NCI-H187 treated with DMSO at 0.1 percent for 48 hours (cell line): ENCODE measurements at places on chromosomes 1 and 21.

DNA sequence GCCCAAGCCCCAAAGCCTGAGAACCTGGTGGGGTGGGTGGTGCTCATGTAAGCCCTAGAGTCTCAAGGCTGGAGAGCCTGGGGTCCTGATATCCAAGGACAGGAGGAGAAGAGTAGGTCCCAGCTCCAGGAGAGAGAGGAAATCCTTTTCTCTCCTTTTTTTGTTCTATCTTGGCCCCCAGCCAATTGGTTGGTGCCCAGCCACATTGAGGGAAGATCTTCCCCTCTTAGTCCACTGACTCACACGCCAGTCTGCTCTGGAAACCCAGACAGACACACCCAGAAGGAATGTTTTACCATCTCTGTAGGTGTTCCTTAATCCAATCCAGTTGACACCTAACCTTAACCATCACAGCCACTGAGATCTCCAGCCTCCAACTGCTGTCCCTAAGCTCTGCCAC is 16.2 kb upstream of the LIN9 start:
- DNase-seq = no peak

DNA sequence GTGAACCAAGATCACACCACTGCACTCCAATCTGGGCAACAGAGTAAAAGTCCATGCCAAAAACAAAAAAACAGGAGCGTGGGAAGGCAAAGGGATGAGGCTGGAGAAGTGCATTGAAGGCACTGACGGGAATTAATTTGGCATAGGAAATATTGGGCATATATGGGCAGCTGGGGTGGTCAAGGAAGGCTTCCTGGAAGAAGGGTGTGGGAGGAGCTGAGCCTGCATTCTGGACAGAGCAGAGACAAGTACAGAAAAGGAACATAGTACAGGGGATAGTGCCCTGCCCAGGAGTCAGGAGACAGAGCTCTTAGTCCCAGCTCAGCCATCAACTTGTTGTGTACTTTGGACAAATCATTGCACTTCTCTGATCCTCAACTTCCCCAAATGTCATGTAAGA is 11.7 kb downstream of the SDC3 start:
- no peak for DNase-seq

DNA sequence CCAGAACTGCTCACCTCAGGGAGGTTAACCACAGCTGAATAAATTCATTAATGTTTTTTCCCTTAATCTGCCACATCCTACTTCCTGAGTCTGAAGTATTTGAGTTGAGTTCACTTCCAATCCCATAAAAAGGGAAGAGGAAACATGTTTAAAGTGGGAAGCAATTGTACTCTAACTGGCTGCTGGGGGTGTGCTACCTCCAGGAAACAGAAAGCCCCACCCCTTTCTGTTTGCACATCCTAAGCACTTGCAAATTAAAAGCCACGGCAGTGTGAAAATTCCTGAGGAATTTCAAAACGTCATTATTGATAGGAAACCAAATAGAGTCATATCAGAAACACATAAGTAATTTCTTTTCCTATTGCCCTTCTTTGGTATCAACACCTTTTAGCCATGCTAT is 307.0 kb upstream of the NR5A2 start:
- no peak for DNase-seq

GRCh38 chr1:237786066-237786719 is 104.5 kb downstream of the ZP4 start:
- DNase-seq = no peak

DNA sequence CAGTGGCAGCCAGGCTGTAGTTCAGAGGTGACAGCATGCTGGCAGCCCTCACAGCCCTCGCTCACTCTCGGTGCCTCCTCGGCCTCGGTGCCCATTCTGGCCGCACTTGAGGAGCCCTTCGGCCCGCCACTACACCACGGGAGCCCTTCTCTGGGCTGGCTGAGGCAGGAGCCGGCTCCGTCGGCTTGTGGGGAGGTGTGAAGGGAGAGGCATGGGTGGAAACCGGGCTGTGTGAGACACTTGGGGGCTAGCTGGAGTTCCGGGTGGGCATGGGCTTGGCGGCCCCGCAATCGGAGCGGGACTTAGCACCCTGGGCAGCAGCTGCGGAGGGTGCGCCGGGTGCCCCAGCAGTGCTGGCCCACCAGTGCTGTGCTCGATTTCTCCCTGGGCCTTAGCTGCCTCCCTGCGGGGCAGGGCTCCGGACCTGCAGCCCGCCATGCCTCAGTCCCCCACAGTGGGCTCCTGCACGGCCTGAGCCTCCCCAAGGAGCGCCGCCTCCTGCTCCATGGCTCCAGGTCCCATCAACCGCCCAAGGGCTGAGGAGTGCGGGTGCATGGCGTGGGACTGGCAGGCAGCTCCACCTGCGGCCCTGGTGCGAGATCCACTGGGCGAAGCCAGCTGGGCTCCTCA is 396.8 kb downstream of the FAM72C start:
- no peak for DNase-seq

DNA sequence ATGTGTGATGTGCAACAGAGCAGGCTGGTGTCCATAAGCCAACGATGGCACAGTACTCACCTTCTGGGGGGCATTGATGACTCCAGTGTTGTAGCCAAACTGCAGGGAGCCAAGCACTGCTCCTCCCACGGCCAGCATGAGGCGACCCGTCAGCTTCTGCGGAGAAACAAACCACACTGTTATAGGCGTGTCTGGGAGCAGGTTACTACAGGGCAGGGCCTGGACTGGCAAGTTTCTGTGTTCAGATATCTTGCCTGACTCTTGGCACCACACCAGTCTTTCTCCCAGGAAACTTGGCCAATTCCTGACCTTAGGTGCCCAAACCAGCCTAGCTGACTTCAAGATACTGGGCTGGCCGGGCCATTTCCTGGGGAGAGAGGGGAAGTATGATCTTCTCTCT is 15.5 kb downstream of the SLC2A1 start:
- DNase-seq = no peak

- no peak for DNase-seq
Observed at GRCh38 chr21:26845066-26845758, at the start of gene ADAMTS1. Gene ADAMTS1 (minus strand): TSS chr21:26845409. CDS start chr21:26844954, 455 bp downstream.

- no peak for DNase-seq
Observed at GRCh38 chr1:56849750-56850149, 4.8 kb upstream of the C8A start.

GRCh38 chr1:42952303-42953001 is 6.2 kb downstream of the SLC2A1 start:
- no peak for DNase-seq

- no peak for DNase-seq
Observed at GRCh38 chr1:42173155-42173933, 8.8 kb upstream of the GUCA2A start.

- no peak for DNase-seq
Observed at GRCh38 chr1:224223819-224224714, 41.0 kb downstream of the DEGS1 start.

DNA sequence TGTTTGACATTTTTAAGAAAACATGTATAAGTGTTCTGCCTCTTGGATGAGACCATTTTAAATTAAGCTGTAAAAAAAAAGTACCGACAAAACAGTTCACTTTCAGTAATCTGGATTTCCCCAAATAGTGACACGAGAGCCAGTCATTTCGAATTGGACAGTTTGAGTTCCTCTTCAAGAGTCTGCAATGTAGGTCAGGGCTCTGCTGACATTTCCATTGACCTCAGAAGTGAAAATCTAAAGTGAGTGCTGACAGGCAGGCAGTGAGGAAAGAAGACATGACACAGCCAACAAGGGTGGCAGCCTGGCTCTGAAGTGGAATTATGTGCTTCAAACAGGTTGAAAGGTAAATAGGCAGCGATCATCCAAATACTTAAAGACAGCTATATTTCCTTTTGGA is at the start of gene IL23R:
Gene IL23R (plus strand): TSS at position 259 of the 400 bp plus-strand sequence. CDS start 1,667 bp downstream, outside the sequence.
- no peak for DNase-seq

GRCh38 chr1:30650038-30650967 is 73.1 kb downstream of the MATN1 start:
- no peak for DNase-seq

- no peak for DNase-seq
Observed at GRCh38 chr1:201025571-201026002, 2.1 kb upstream of the KIF21B start.

DNA sequence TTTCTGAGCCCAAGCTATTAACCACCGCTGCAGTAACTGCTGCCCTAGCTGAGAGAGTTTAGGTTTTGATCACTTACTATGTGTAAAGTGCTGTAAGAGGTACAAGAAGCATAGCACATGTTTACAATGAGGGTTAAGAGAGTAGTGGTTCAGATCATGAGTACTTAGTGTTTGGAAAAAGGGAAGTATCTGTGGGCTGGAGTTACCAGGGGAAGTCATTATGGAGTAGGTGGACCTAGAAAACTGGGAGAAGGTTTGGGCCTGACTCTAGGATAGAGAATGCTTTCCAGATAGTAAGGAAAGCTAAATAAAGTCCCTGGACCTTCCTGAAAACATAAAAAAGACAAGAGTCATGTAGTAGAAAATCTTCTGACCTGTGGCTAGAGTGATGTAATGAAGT is 149.6 kb upstream of the PLXNA2 start:
- no peak for DNase-seq

DNA sequence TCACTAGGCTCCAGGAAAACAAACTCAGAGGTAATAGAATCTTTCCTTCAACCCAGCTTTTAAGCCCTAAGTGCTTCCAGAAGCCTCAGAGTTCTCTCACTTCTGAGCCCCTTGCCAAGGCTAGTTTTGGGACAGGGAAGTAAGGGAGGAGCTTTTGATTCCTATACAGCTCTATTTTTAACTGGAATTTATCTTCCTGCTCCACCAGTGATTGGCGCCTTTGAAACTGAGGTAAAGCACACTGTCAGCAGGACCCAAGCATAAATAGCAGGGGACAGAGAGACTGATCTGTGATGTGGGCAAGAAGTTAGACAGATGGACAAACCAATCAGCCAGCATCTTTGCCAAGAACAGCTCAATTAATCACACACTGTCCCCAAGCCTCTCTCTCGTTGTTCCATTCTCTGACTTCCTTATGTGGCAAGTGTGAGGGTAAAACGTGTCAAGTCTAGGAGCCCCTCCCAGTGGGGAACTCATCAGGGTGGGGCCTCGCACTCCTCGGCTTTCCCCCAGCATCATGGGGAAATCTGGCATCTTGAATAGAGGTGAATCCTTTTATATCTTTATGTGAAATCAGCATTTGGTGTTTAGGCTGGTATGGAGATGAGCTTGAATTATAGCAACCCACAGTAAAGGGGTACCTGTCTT is 40.2 kb upstream of the MPZL1 start:
- DNase-seq = no peak

- DNase-seq = no peak
Observed at GRCh38 chr1:208298593-208299269, 54.5 kb upstream of the PLXNA2 start.

DNA sequence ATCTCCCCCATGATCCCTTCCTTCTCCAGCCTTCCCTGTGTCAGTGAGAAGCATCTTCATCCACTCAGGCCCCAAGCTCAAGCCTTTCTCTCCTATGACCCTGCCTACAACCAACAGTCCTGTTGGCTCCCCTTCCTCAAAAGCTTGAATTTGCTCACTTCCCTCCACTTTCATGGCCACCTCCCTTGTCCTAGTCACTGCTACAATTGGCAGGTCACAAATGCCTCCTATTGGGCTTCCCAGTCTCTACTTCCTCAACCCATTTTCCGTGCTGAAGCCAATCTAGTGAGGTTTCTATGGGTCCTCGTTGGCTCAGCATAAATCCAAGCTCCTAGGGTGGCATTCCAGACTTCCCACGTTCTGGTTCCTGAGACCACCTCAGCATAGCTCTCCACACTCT is 40.2 kb upstream of the SLC6A9 start:
- no peak for DNase-seq

DNA sequence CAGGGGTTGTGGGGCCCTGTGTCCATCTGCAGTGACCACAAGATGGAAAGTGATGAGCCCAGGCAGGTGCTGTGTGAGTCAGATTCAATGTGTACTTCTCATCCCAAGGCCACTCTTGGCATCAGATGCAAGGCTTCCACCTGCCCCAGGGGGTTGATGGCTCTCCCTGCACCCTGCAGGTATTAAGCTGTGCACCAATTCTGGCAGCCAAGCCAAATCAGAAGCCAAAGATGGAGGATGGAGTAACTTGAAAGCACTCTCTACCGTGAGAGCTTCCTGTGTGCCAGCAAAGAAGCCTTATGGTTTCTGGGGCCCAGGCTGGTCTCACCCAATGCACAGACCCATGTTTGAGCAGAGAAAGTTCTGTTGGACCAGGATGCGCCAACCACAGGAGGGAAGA is 44.3 kb upstream of the TENT5C start:
- no peak for DNase-seq

GRCh38 chr1:59043796-59044195 is 253.1 kb upstream of the FGGY start:
- DNase-seq = no peak

DNA sequence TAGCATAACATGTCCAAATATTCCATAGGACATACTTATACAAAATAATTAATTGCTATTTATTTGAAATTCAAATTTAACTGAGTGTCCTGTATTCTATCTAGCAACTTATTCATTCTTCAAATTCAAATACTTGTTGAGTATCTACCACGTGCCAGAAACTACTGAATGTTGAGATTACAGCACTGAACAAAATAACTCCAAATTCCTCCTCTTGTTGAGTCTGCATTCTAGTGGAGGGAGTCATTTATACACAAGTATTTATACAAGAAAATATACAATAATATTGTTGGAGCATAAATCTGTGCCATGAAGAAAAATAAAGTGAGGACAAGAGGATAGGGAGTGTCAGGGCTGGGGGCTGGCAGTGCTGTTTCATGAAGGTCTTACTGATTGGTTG is 43.7 kb upstream of the CDC42BPA start:
- no peak for DNase-seq

DNA sequence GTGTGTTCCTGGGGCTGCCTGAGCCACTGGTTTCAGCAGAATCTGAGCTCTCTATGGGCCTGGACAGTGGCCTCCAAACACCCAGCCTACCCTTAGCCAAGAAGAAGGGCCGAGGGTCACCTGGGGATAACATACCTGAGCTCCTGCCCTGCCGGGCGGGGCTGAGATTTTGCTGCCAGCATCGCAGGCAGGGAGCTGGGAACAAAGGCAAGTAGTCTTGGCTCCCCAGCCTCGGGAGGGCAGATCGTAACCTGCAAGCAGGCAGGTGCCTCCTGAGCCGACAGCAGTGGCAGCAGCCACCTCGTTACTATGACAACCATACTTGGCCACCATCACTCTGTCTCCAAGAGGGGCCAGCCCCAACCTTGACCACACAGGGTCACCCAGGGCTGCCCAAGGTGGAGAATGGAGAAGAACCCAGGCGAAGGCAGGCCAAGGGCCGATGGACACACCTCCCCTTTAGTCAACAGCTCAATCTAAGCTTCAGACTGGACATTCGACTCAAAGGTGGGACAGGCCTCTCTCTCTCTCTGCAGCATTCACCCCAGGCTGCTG is 54.6 kb downstream of the TOMM20 start:
- no peak for DNase-seq

GRCh38 chr1:23475134-23475628 is 8.8 kb downstream of the ASAP3 start:
- no peak for DNase-seq

- DNase-seq = peak; percentile 46
Observed at GRCh38 chr1:33392206-33392605, 38.7 kb downstream of the PHC2 start.
